ENCODE measurements at places on chromosomes 12 and 14. TPM values are rescaled to one million over a fixed set of nuclear protein-coding genes. Genes with fewer than 3 reads are reported as not detected.
A peak's percentile ranks its signal among the peaks of the same experiment; 100 is the strongest.

DNA sequence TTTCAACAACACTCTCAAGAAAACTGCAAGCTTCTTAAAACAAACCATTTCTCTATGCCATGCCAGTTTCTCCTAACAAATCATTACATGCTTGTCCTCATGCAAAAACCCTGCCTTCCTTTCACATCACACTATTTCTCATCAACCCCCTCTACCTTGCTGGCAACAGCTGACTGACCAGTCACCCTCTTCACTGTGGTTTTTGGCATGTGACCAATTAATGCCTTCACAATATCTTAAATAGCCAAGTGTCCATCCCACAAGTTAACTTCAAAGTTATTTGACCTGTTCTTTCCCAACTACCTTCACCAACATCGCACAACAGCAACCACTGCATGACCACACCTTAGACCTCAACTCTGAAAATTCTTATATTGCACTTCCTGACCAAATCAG, 159.6 kb downstream of the CEP128 start:
- DNase-seq = no peak

Gene SIX4
- total RNA-seq = not detected

DNA sequence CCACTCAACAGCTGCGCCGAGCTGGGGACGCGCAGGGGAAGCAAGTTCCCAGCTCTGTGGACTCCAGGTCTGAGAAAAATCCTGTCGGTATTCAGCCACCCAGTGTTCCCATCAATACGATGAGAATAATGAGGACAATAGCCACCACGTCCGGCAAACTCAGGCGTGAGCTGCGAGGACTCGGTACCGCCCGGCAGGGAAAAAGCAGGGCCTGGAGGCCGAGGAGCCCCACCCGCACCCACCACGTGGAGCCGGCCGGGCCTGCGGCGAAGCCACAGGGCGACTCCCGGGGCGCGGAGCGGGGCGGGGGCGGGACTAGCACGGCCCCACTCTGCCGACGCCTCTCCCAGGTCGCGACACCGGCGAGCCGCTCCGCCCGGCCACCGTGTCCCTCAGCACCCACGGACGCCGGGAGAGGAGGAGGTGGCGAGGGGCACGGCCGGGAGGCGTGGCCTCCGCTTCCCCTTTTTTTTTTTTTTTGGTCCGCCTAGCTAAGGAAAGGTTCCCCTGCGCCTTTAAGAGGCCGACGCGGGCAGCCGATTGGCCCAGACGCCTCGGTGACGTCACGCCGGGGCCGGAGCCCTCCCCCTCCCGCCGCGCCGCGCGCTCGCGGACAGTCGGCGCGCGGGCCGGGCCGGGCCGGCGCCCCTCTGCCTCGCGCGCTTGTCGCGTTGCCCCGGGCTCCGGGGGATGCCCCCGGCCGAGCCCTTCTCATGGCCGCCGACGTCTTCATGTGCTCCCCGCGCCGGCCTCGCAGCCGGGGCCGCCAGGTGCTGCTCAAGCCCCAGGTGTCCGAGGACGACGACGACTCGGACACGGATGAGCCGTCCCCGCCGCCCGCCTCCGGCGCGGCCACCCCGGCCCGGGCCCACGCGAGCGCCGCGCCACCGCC, at the start of gene MLXIP:
TSS of gene MLXIP (plus strand) at position 616 of the 892 bp plus-strand sequence. CDS start at position 714, 98 bp downstream.
- peak; percentile 84 for DNase-seq

Gene PLXNC1
- total RNA-seq = 13.8 TPM

Gene BATF
- total RNA-seq = 50.7 TPM

Gene MIP
- not detected for total RNA-seq

Gene SIX6
- total RNA-seq = not detected

Gene KCNH3
- total RNA-seq = 1.2 TPM

DNA sequence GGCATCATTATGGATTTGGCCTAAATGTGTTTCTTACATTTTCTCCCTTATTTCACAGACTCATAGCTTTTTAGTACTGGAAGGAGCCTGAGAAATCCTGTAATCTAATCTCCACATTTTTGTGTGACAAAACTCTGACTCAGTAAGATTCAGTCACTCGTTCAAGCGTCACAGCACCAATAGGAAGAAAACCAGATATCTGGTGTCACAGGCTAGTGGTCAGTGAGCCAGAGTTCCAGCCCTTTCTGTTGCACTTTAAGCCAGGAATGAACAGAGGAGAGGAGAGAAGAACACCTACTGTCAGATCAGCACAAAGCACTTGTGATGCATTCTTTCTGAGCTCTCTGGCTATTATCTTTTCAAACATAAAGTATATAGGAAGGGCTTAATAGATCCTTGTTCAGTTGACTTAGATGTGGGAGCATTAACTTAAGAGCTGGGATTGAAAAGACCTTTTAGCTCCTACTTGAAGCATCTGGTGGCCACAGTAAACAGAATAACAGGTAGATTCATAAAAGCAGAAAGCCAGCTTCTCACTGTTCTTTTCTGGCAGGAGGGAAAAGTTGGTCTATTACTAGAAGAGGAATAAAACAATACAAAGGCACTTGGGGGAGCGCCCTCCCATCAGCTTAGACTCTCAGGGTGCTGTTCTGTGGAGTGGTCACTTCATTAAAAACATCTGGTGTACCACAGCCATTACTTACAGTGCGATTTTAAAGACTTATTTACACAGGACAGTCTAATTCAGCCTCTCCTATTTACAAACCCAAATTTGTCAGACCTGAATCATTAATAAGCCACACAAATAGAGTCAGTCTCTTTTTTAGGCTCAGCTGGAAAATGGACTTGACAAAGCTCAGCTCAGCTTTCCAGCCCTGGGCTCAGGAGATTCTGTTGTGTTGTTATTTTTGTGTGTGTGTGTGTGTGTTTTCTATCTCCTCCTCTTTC, 12.2 kb upstream of the NID2 start:
- DNase-seq = no peak

- DNase-seq = peak; percentile 10
These were observed 33.6 kb upstream of the HIF1A start for GRCh38 chr14:61661471-61662400.

DNA sequence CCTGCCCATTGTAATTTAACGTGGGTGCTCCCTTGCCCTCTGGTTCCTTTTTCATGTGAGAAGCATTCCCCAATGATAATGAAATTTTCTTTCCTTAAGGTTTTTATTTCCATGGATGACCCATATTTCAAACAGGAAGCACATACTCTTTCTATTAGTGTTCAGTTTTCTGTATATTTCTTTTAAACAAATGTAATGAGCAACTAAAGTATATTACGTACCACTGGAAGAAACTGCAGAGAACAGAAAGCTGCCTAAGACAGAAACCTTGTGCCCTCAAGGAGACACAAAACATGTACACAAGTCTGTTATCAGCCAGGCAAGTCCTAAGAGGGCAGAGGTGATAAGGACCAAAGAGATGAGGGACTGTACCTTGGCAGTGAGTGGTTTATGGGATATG, 414.9 kb downstream of the ETNK1 start:
- no peak for DNase-seq

DNA sequence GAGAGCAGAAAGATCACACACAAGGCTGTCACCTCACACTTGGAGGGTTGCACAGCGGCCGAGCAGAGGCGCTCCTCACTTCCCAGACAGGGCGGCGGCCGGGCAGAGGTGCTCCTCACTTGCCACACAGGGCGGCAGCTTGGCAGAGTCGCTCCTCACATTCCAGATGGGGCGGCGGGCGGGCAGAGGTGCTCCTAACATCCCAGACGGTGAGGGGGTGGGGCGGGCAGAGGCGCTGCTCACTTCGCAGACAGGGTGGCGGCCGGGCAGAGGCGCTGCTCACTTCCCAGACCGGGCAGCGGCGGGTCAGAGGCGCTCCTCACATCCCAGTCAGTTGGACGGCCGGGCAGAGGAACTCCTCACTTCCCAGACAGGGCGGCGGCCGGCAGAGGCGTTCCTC, 9.1 kb downstream of the TMBIM4 start:
- DNase-seq = no peak

Gene PPP1R1A
- not detected for total RNA-seq

GRCh38 chr12:80620281-80620680, 87.2 kb upstream of the MYF6 start:
- DNase-seq = no peak

DNA sequence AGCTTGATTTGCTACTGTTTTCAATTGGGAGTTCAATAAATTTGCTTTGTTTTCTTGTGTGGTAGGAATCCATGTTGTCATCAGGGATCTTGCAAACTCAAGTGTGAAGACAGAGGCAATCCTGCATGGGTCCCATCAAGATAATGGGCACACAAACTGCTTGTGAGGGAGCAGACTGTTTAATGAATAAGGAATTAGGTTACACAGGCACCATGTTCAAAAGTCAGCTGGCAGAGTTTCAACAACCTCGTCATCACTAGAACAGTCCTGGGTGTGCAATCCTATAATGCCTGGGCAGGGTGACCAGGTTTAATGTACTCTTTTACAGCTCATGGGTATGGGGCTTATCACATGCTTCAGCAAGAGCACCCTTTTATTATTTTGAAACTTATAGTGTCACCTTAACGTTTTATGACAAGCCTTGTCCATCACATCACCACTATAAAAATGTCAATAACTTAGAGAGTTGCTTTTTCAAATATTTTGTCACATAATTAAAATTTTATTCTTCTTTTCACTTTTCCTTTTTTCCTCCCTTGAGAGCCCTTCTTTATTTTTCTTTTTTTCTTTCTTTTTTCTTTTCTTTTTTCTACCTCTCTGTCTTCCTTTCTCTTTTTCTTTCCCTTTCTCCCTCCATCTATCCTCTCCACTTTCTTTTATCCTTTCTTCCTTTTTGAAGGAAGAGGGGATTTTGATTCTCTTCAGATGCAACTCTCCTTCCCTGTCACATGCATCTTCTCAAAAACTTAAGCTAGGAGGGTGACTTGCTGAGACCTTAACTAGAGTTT, 252.2 kb upstream of the ATP2B1 start:
- no peak for DNase-seq

DNA sequence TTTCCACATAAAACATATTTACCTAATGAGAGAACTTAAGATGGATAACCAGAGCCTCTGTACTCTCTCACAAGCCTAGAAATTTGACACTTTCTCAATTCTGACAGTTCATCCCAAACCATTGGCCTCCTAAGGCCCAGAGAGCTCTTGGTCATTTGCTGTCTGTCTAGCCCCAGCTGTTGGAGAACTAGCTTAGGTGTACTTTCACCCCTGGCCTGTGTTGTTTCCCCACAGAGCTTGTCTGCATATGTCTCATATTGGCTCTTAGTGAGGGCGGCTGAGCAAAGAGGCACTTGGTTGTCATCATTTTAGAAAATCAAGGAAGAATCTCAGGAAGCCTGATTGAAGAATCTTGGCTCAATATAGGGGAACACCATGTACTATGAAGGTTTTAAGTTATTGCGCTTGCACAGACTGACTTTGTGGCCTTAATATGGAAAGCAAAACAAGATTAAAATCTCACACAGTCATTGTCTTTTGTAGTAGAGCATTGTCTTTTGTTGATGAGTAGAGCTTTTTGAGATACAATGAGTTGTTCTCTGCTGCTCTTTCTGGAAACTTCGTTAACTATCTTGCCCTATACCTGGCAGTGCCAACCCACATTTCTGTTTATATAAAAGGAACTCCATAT, 324.6 kb downstream of the RAD51B start:
- no peak for DNase-seq

Gene KRT2
- total RNA-seq = 0.42 TPM

Gene DDX51
- 41.2 TPM for total RNA-seq

- no peak for DNase-seq
These were observed 41.4 kb downstream of the SPTSSA start for GRCh38 chr14:34420547-34421150.

Gene MARK3
- 147 TPM for total RNA-seq

- peak; percentile 5 for DNase-seq
These were observed 22.9 kb downstream of the JKAMP start for GRCh38 chr14:59507063-59507751.

DNA sequence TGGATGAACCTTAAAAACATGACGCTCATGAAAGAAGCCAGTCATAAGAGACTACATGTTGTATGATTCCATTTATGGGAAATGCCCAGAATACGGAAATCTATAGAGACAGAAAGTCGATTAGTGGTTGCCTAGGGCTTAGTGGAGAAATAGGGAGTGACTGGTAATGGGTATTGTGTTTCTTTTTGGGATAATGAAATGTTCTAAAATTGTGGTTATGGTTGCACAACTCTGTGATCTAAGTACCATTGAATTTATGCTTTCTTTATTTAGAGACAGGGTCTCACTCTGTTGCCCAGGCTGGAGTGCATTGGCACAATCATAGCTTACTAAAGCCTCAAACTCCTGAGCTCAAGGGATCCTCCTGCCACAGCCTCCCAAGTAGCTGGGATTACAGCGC, 8.0 kb downstream of the RBMS2 start:
- no peak for DNase-seq

DNA sequence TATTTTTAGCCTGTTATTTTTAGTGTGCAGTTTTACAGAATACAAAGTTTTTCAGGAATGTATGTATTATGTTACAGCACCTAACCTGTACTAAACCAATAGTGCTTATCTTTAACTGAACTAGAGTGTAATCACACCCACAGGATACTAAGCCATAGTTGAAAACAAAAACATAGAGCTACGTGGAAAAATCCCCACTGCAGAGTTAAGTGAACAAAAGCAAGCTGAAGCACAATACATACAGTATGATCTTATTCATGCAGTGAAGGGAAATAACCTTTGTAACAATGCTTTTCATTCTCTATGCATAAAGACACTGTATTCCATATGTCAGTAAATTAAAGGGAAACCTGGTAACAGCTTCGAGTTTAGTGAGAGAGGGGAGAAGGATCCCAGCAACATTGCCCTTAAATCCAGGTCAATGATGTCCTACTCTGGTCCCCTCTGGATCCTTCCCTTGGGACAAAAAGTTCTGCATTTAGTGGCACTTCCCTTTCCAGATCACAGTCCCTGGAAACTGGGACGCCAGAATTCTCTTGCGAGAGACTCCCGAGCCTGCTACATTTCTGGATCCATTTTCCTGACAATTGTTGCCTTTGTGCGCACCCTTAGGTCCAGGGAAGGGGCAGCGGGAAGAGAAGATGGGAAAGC, 121.3 kb upstream of the CCND2 start:
- DNase-seq = peak; percentile 83

DNA sequence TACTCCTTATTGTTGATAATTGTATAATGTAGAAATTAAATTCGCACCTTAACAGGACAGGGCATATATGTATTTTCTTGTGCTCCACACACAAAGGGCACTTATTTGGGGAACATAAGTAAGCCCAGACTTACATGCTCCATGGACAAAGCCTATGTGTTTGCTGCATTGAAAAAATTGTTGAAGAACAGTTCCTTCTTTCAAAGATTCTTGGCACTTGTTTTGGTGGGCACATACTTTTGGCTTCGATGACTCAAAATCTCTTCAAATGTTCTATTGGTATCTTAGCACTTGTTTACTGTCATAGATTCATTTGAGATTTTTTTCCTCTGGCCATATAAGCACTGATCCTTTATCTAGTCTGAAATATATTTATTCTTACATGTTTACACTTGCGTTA, 1.4 kb upstream of the MAP4K5 start:
- no peak for DNase-seq

Gene GPR68
- total RNA-seq = 18.8 TPM

GRCh38 chr12:85630851-85631250, 205.4 kb downstream of the RASSF9 start:
- DNase-seq = no peak

- no peak for DNase-seq
These were observed 10.5 kb downstream of the PMEL start for GRCh38 chr12:55955344-55955743.

Measured in CD4-positive, CD25-positive, alpha-beta regulatory T cell (primary cell).